Fibroblast of skin of right quadriceps (primary cell): ENCODE measurements at places on chromosomes 7 and 10.

DNA sequence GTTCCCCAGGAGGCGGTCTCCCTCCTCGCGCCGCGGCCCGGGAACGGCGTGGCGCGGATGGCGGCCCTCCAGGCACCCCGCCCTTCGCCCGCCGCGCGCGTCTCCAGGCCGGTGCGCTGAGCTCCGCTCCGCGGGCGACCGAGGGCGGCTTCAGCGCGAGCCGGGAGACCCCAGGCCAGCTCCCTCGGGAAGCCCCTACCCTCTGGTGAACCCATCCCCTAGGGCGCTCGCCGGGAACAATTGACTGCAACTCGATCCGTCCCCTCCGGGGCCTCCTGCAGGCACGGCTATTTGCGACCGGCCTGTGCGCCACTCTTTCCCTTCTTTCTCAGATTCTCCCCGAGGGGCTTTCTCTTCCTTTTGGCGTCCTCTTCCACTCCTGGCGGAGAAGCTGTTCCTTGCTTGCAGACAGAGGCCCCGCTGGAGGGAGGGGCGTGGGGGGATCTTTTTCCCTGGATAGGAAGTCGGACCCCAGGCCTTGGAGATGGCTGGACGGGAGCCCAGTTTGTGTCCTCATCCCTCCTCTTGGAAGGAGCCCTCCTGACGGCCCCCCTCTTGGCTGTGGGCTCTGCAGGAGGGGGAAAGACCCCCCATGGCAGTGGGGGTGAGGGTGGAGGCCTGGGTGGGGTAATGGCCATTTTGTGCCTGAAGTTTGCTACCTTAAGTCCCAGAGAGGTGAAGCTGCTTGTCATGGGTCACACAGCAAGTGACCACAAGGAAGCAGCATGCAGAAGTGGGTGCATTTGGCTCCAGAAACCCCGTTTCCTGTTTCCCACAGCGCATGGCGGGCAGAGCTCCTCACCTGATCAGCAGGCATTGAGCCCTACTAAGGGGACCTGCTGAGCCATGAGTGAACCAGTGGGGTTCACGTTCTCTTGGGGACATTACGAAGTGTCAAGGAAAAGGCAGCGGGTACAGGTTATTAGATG is 171.2 kb upstream of the TNRC18 start:
- DNase-seq: peak; percentile 44

- DNase-seq: no peak
Observed at GRCh38 chr7:99614495-99614894, 2.3 kb upstream of the ZSCAN25 start.

DNA sequence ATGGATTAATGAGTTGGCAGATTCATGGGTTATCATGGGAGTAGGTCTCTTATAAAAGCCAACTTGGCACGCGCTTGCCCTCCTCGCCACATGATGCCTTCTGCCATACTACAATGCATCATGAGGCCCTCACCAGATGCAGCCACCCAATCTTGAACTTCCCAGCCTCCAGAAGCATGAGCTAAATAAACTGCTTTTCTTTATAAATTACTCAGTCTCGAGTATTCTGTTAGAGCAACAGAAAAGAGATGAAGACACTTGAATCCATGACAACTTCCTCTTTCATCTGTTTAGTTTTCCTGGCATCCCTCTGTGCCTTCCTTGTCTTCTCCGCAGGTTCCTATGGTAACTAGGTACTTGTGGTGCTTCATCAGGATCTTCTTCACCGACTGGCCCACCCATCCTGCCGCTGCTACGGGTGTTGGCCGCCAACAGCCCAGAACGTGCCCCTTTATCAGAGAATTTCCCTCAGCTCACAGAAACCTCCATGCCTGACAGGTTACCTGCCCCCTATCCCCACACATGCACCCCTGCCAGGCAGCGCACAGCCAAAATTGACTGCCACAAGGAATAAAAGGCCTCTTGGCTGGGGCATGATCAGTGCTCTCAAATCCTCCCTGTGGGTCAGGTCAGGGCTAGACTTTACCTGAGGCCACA is 28.0 kb upstream of the PPIF start:
- no peak for DNase-seq

- no peak for DNase-seq
Observed at GRCh38 chr10:116171505-116171904, 101.5 kb downstream of the GFRA1 start.

GRCh38 chr10:79155301-79156081 is 86.7 kb downstream of the ZMIZ1 start:
- DNase-seq: peak; percentile 55

DNA sequence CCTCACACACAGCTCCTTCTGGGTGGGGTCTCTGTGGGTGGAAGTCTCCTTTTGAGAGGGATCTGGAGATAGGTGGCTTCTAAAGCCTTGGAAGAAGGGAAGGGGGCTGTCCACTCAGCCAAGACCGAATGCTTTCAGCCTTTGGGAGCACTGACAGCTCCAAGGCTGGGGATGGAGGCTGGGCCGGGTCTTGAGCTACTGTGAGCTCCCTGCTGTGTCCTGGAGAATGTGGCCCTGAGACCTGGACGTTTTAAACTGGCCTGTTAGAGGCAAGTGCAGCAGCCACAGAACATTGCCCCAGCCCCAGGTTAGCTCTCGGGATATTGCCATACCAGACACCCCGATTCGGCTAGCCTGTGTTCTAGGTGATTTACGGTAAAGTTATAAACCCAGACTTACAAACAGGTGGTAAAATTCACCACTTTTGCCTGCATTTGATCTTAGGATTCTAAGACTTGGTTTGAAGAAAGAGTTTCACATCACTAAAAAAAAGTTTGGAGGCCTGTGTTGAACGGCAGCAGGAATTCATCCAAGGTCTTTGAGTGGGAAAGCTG is 548.5 kb upstream of the FOXK1 start:
- no peak for DNase-seq

- no peak for DNase-seq
Observed at GRCh38 chr7:82713506-82713905, 269.9 kb upstream of the CACNA2D1 start.

GRCh38 chr7:87935384-87935706 is 1.3 kb downstream of the ADAM22 start:
- DNase-seq: no peak

DNA sequence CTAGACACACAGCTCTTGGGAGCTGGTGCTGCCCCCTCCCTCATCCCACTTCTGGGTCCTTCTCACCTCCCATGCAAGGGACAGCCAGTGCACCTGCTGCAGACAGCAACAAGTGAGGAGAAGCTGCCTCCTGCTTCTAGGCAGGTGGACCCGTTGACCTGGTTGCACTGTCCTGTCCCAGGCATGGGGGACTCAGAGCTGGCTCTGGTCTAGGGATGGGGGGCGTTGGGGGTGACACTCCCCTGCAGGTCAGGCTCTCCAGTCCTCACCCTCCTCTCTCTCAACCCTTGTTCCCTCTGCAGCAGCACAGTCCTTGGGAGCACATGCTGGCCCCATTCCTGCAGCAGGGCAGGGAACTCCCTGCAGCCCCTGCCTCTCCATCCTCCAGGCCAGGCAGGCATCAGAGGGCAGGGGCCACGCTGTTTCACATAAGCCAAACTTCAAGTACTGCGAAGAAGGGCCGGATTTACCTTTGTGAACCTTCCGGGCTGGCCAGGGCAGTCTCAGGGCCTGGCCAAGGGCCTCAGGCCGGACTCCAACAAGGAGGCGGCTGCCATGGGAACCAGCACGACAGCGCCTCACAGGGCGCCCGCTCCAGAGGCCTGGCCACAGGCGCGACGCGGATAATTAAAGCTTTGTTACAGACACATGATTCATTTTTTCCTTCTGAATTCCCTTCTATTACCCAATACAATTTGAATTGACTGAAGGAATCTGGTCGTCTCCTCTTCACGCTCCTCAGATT is 48.5 kb downstream of the RASGEF1A start:
- DNase-seq: no peak

DNA sequence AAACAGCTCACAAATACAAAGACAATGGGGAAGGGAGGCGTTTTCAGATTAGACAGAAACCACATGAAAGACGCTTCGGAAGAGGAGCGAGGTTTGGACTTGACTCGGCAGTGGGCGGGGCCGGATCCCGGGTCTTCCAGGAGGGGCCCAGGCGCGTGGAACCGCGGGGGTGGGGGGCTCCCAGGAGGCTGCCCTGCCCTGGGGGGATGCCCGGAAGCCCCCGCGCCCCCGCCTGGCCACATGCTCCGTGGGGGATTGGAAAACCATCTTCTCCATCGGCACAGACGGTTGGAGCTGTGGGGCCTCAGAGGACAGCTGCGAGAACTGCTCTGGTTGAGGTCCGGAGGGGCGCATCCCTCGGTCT is 186.0 kb upstream of the SHH start:
- no peak for DNase-seq

- DNase-seq: no peak
Observed at GRCh38 chr10:105383978-105384377, 742.9 kb downstream of the SORCS3 start.

- DNase-seq: peak; percentile 67
Observed at GRCh38 chr7:140525743-140526142, 46.4 kb upstream of the MKRN1 start.

GRCh38 chr10:23696476-23696875 is 257.6 kb downstream of the OTUD1 start:
- DNase-seq: no peak

- DNase-seq: peak; percentile 46
Observed at GRCh38 chr10:100009283-100009792, 409 bp downstream of the DNMBP start.

DNA sequence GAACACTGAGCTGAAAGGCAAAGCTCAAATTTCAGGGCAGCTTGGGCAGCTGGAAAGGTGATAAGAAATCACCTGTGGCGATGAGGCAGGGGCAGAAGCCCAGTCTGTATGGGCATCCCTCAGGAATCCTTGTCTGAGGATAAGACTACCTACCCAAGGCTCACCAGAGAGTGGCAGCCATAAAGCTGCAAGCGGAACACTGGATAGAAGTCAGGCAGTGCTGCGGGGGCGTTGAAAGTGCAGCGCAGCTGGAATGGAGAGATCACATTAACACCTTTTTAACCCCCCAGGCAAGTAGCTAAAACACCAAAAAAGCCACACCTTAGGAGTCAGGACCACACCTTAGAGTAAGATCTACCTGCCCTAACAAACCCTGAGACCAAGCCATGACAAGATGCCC is 38.2 kb downstream of the ABCB5 start:
- DNase-seq: no peak

- DNase-seq: peak; percentile 36
Observed at GRCh38 chr7:70758646-70759045, 373.3 kb upstream of the GALNT17 start.
